ENCODE measurements at places on chromosomes 5 and 9.

GRCh38 chr9:96116275-96117064, 185.5 kb downstream of the HSD17B3 start:
- H3K27me3 ChIP-seq: no peaks in the 10 kb centered on the region
- H3K4me3 ChIP-seq: no peak overlapping the region
- no peak overlapping the region for H3K27ac ChIP-seq

DNA sequence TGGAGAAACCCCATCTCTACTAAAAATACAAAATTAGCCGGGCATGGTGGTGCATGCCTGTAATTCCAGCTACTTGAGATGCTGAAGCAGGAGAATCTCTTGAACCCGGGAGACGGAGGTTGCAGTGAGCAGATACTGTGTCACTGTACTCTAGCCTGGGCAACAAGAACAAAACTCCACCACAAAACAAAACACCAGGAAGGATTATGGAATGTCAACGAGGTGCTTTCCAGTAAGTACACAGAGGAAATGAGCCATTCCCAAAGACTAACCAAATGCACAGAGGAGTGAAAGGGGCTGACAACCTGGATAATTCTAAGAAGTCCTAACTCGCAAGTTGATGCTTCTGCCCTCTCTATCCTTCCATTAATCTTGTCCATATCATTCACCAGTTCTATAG, 126.1 kb upstream of the RETREG1 start:
- H3K27ac ChIP-seq: no peak overlapping the region
- H3K27me3 ChIP-seq: no peaks in the 10 kb centered on the region
- H3K4me1 ChIP-seq: no peaks in the 10 kb centered on the region
- no peak overlapping the region for H3K4me3 ChIP-seq
- no peak for DNase-seq
- H3K36me3 ChIP-seq: no peaks in the 10 kb centered on the region

- no peak overlapping the region for H3K27ac ChIP-seq
- peaks cover 5% of the 10 kb centered on the region for H3K4me1 ChIP-seq
- no peaks in the 10 kb centered on the region for H3K27me3 ChIP-seq
- no peaks in the 10 kb centered on the region for H3K36me3 ChIP-seq
Observed at GRCh38 chr9:92639124-92639523, 30.8 kb downstream of the IPPK start.

DNA sequence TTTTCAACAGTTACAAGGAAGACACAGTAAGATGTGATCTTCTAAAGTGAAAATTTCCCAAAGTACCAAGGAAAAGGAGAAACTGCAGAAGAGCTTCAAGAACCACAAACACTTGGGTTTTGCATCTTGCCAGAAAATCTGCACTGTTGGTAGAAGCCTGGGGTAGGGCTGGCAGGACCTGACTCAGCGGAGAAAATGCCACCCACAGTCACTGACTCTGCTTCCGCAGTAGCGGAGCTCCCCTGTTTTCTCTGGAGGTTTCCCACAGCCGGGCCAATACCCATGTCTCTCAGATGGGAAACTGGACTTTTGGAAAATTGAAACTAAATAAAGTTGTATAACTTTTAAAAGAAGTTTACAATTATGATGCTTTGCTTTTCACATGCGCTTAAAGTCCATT, 104.2 kb downstream of the MEF2C start:
- no peaks in the 10 kb centered on the region for H3K4me1 ChIP-seq
- no peak for DNase-seq
- no peaks in the 10 kb centered on the region for H3K27me3 ChIP-seq

DNA sequence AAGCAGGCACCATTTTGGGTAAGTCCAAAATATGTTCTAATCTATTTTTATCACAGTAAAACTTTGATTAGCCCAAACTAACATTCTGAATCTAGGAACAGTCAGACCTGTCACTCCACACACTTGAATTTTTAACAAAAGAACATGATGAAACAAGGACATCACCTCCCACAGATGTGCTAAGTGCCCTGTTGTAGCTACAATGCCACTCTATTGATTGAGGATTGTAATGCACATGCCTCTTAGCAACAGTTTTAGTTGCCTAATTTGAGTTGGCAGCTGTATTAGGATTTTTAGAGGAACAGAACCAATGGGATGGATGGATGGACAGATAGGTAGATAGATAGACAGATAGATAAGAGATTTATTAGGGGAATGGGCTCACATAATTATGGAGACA, 20.3 kb upstream of the RNF20 start:
- no peaks in the 10 kb centered on the region for H3K36me3 ChIP-seq
- H3K4me1 ChIP-seq: no peaks in the 10 kb centered on the region

DNA sequence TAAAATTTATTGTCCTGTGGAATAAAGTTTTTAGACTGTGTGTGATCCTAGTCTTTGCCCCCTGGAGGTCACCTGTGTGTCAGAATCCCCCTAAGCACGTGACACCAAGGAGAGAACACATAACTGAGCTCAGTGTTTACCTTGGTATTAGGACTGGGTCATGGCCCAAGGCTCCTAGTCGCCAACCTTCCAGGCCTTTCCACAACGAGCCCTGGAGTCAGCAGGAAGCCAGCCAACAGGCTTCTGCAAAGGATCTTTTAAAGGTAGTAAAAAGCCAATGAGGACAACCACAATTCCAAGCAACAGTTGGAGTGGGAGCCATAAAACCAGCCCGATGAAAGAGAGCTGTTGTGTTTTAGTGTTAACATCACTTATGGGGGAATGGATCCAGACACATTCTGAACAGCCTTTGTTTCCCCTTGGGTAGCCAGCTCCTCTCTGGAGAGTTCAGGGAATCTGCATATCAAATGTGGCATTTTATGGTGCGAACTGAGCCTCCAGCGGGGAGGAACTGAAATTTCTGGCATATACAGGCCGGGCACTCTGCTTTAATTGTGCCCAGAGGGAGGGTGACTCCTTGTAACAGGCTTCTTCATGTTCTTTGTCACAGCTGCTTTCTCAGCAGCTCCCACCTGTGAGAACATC, 239.9 kb downstream of the FSTL4 start:
- no peaks in the 10 kb centered on the region for H3K27me3 ChIP-seq
- H3K4me3 ChIP-seq: no peak overlapping the region
- no peak for DNase-seq
- H3K27ac ChIP-seq: no peak overlapping the region
- H3K4me1 ChIP-seq: no peaks in the 10 kb centered on the region
- no peaks in the 10 kb centered on the region for H3K36me3 ChIP-seq

GRCh38 chr5:142315096-142315900, 9.5 kb downstream of the SPRY4 start:
- no peak overlapping the region for H3K4me3 ChIP-seq
- no peaks in the 10 kb centered on the region for H3K4me1 ChIP-seq
- no peaks in the 10 kb centered on the region for H3K27me3 ChIP-seq

DNA sequence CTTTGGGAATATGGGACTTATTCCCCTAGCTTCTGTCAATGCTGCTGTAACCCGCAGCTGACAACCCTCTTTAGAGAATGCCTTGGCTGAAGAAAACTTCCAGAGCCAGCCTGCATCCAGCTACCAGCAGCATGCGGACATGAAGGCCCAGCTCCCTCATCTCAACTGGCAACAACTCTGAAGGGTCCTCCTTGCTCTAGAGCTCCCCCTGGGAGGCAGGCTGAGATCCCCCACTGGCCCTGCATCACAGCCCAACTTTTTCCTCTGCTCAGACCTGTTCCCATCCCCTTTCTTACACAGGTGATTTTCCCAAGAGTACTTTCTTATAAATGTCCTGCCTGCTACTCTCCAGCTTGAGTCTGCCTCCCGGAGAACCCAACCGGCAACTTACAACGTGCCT, 18.7 kb upstream of the WNT8A start:
- H3K27me3 ChIP-seq: no peaks in the 10 kb centered on the region
- no peaks in the 10 kb centered on the region for H3K36me3 ChIP-seq
- H3K4me1 ChIP-seq: no peaks in the 10 kb centered on the region
- DNase-seq: no peak
- no peak overlapping the region for H3K4me3 ChIP-seq
- no peak overlapping the region for H3K27ac ChIP-seq

DNA sequence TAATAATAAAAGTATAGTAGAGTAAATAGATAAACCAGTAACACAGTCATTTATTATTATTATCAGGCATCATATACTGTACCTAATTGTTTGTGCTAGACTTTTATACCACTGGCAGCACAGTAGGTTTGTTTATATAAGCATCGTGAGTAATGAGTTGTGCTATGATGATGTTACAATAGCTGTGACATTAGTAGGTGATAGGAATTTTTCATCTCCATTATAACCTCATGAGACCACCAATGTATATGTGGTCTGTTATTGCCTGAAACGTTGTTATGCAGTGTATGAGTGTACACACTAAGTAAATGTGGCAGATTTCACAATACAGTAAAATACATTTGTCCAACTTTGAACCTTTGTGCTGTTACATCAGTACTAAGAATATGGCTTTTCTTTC, 72.7 kb upstream of the SPATA31D4 start:
- H3K27ac ChIP-seq: no peak overlapping the region
- no peaks in the 10 kb centered on the region for H3K4me1 ChIP-seq
- DNase-seq: no peak
- no peaks in the 10 kb centered on the region for H3K27me3 ChIP-seq
- H3K36me3 ChIP-seq: no peaks in the 10 kb centered on the region

- DNase-seq: no peak
- no peaks in the 10 kb centered on the region for H3K27me3 ChIP-seq
- no peak overlapping the region for H3K4me3 ChIP-seq
- H3K4me1 ChIP-seq: no peaks in the 10 kb centered on the region
- no peaks in the 10 kb centered on the region for H3K36me3 ChIP-seq
- no peak overlapping the region for H3K27ac ChIP-seq
Observed at GRCh38 chr9:101138509-101138908, 110.0 kb downstream of the PLPPR1 start.

- no peaks in the 10 kb centered on the region for H3K4me1 ChIP-seq
- no peak for DNase-seq
- no peaks in the 10 kb centered on the region for H3K27me3 ChIP-seq
Observed at GRCh38 chr9:136901516-136902258, 15.4 kb downstream of the TRAF2 start.

DNA sequence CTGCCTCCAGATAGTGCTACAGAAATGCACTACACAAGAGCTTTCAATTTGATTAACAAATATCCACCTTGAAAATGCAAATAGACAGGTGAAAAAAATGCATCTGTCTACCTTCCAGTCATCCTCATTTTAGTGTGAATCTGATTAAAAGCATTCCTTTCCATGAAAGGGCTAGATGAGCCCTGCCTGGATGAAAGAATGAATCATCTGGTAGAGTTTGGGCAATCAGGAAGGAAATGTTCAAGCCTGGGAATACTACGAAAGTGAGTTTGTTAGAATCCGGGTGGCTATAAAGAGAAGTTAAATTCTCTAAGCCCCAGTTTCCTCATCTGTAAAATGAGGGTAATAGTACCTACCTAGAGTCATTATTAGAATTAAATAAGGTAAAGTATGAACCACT, 142.6 kb downstream of the FAM114A2 start:
- DNase-seq: no peak
- no peaks in the 10 kb centered on the region for H3K36me3 ChIP-seq
- H3K4me3 ChIP-seq: no peak overlapping the region
- no peak overlapping the region for H3K27ac ChIP-seq
- H3K4me1 ChIP-seq: no peaks in the 10 kb centered on the region
- no peaks in the 10 kb centered on the region for H3K27me3 ChIP-seq

- H3K27ac ChIP-seq: peak overlapping the region; percentile 30
- H3K27me3 ChIP-seq: no peaks in the 10 kb centered on the region
- H3K36me3 ChIP-seq: no peaks in the 10 kb centered on the region
Observed at GRCh38 chr9:4095484-4095883, 204.4 kb downstream of the GLIS3 start.

GRCh38 chr9:70601000-70601951, 186.8 kb upstream of the KLF9 start:
- H3K4me3 ChIP-seq: no peak overlapping the region
- H3K4me1 ChIP-seq: peaks cover 12% of the 10 kb centered on the region
- H3K36me3 ChIP-seq: no peaks in the 10 kb centered on the region
- H3K27ac ChIP-seq: peak overlapping the region; percentile 93
- peak; percentile 98 for DNase-seq
- no peaks in the 10 kb centered on the region for H3K27me3 ChIP-seq

GRCh38 chr9:114852050-114852594, 46.3 kb upstream of the TNFSF15 start:
- no peak for DNase-seq
- no peaks in the 10 kb centered on the region for H3K4me1 ChIP-seq
- H3K36me3 ChIP-seq: no peaks in the 10 kb centered on the region
- no peak overlapping the region for H3K4me3 ChIP-seq
- H3K27ac ChIP-seq: peak overlapping the region; percentile 38
- H3K27me3 ChIP-seq: no peaks in the 10 kb centered on the region

- H3K4me3 ChIP-seq: no peak overlapping the region
- H3K27me3 ChIP-seq: no peaks in the 10 kb centered on the region
- H3K27ac ChIP-seq: peak overlapping the region; percentile 47
- no peaks in the 10 kb centered on the region for H3K4me1 ChIP-seq
- H3K36me3 ChIP-seq: no peaks in the 10 kb centered on the region
- no peak for DNase-seq
Observed at GRCh38 chr9:81083067-81083466, 606.3 kb downstream of the TLE1 start.

GRCh38 chr9:131733541-131734061, 6.3 kb downstream of the RAPGEF1 start:
- peak overlapping the region; percentile 44 for H3K27ac ChIP-seq
- no peaks in the 10 kb centered on the region for H3K36me3 ChIP-seq
- no peak overlapping the region for H3K4me3 ChIP-seq
- no peaks in the 10 kb centered on the region for H3K27me3 ChIP-seq
- no peak for DNase-seq
- peaks cover 5% of the 10 kb centered on the region for H3K4me1 ChIP-seq

DNA sequence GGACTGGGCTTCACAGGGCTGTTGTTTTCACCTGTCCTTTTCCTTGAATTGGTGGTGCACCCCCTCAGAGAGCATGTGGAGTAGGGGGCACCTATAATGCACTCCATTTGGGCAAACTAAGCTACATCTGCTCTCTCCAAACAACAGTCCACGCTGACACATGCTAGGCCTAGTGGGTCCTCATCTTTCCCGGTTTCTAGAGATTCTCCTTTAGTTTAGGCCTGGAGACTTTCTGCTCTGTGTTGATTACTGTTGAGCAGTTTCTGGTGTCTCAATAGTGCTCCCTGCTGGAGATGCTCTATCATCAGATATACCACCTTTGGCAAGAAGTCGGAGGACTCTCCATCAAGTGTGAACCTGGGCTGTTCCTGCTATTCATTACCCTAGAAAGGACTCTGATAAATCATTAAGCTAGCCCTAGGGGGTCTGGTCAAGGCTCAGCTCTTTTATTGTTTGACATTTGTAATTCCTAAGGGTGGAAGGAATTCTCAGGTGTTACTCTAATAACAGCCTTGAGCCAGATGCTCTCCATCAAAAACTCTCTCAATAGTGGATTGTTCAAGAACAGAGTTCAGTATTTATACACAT, 64.0 kb upstream of the FYB1 start:
- no peak overlapping the region for H3K27ac ChIP-seq
- peak; percentile 48 for DNase-seq
- no peaks in the 10 kb centered on the region for H3K36me3 ChIP-seq
- H3K4me3 ChIP-seq: no peak overlapping the region
- no peaks in the 10 kb centered on the region for H3K27me3 ChIP-seq

DNA sequence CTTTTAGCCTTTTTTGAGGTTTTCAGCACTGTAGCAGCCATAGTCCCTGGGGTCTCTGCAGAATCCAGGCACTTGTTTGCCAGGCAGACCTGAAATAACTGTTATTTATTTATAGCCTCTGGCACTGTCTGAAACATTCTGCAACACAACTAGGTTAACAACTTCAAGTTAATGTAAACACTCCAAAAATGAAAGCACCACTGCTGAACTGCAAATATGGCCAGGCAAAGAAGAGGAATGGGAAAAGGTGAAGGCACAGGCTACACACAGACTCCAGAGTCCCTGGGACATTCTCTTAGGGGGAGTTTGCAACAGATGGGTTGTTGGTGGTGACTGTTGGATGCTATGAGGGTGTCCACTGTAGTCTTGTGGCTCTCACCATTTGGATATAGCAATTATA, 369.0 kb downstream of the MAT2B start:
- H3K27ac ChIP-seq: no peak overlapping the region
- no peak overlapping the region for H3K4me3 ChIP-seq
- no peaks in the 10 kb centered on the region for H3K4me1 ChIP-seq
- H3K36me3 ChIP-seq: no peaks in the 10 kb centered on the region
- no peak for DNase-seq
